ENCODE measurements at places on chromosomes 5 and 9.

- no peak for DNase-seq
Observed at GRCh38 chr5:154084062-154084639, 45.4 kb downstream of the MFAP3 start.

- DNase-seq, result no peak
Observed at GRCh38 chr9:12862611-12863410, 88.0 kb downstream of the LURAP1L start.

DNA sequence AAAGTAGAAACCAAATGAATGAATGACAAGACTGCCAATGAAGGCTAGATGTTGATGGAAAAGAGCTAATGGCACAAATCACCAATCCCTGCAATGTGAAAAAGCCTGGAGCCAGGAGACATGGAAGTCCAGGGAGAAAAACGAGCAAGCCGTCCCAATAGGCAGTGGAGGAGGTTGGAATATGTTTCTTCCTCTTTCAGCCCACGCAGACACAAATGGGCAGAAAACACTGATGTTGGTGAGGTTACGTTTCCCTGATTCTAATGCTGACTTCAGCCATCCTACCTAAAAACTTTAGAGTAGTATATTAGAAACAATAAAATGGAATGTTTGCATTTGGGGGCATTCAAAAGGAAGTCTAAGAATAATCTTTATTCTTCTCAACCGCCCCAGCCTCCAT is 23.9 kb upstream of the KIF2A start:
- no peak for DNase-seq

DNA sequence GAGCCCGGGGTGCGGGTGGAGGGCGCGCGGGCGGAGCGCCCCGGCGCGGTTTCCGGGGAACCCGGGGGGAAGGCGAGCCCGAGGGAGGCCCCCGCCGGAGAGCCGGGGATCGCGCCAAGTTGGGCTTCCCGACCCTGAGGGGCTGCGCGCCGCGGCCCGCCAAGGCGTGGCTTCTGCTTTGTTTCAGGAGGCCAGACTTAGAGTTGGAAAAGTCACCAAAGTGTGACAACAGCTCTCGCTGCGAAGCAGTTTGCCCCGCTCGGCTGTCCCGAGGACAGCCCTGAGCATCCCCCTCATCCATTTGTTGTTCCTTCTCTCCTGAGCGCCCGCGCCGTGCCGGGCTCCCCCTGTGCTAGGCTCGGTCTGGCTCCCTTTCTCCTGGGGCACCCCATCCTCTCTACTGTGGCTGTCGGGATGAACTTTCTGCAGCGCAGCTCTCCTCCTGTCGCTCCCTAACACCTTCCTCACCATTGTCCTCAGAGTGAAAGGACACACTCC is 410 bp downstream of the GLIPR2 start:
- DNase-seq, result no peak

GRCh38 chr5:14593326-14594021 is 11.9 kb downstream of the OTULINL start:
- no peak for DNase-seq

GRCh38 chr9:121771418-121771817 is 120.0 kb downstream of the DAB2IP start:
- DNase-seq, result no peak

- no peak for DNase-seq
Observed at GRCh38 chr5:142587354-142587965, 98.4 kb downstream of the FGF1 start.

- DNase-seq, result no peak
Observed at GRCh38 chr5:94932259-94932658, 313.8 kb downstream of the SLF1 start.

DNA sequence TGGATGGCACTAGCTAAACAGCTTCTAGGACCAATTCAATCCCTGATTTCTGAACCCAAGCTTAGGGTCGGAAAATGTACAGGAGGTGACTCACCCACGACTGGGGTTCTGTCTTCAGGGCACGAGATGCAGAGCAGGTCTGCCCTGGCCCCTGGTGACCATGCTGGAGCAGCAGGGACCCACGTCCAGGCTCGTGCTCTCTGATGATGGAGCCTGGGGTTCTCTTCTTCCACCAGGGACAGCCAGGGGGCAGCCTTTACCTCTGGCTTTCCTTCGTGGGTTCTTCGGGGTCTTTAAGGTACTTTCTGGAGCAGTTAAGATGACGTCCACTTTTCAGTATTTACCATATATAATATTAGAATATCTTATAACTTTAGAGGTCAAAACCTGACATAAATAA is 2.1 kb downstream of the CFAP77 start:
- no peak for DNase-seq

DNA sequence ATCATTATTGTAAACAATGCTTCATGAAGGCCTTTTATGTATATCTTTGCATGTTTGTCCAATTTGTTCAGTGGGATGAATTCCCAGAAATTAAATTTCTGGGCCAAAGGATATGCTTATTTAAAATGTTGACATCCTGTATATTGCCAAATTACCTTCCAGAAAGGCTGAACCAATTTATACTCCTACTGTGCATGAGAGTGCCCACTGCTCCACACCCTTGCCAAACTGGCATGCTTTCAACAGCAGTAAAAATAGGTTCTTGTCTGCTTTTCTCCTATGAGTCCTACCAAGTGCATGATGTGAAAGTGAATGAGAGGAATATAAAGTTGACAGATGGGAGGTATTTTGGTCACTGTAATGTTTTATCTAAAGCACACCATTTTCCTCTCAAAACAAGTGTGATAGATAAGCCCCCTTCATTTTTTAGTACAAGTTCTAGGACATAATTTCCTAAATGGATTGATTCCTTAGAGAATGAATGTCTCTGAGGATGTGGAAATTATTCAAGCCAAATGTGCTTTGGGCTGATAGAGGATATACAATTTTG is 70.5 kb upstream of the ERBIN start:
- no peak for DNase-seq

GRCh38 chr9:91362051-91362611 is 413 bp upstream of the AUH start:
- DNase-seq, result no peak

GRCh38 chr5:89106480-89106879 is 223.5 kb upstream of the MEF2C start:
- DNase-seq, result no peak

- no peak for DNase-seq
Observed at GRCh38 chr5:139849942-139850341, 54.3 kb downstream of the PSD2 start.

GRCh38 chr9:107703651-107704050 is 214.1 kb upstream of the KLF4 start:
- DNase-seq, result no peak

GRCh38 chr5:120080781-120081180 is 383.3 kb upstream of the PRR16 start:
- DNase-seq, result no peak

- DNase-seq, result no peak
Observed at GRCh38 chr5:377326-377981, 55.9 kb downstream of the AHRR start.

DNA sequence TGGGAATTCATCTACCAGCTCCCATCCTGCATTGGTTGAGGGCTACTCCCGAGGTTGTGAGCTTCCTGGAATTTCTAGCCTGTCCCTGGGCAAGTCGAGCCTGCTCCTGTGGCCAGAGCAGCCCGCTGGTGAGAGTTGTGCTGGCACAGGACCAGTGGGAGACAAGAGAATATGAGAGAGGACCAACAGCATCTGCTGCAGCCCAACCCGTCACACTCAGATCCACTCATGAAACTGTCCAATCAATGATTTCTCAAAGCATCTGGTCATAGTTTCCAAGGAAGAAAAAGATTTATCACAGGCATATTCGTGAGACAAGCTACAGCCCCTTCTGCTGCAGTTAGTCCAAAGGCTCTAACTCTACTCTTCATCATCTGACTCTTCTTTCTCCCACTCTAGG is 64.4 kb upstream of the RAI14 start:
- DNase-seq, result no peak

Measured in GF-D8 (cell line).